Stimulated activated naive CD4-positive, alpha-beta T cell (primary cell): ENCODE measurements at places on chromosomes 12 and 14.

DNA sequence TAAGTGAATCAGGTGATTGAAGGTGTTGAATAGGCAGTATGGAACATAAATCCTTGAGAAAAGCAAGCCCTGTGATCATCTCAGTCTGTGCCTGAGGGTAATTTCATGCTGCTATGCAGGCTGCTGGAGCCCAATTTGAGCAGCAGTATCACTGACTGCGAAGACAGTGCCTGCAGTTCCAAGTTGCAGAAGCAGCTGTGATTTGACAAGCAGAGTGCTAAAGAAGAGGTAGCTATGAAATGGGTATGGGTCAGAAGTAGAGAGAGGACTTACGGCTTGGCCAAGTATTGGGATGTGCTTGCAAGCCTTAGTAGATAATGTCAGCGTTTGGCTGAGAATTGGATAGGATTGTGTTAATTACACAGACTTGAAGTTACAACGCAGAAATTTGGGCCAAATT is 22.5 kb downstream of the PIK3C2G start:
- DNase-seq: no peak

DNA sequence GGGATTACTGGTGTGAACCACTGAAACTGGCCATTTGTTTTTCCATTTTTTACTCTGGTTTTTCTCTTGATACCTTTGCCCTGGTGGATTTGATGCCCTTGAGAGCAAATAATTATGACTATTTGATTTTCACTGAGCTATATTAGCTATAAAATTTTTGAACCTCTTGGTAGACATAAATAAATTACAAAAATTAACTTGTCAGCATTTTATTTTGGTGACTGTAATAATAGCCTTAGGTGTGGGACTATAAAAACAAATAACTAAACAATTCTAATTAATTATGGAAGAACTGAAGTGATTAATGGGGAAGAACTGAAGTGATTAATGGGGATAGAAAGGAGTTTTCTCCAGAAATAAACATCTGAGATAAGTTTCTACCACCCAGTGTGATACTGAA is 62.7 kb downstream of the CAND1 start:
- no peak for DNase-seq

GRCh38 chr12:118371321-118372282 is 1.1 kb downstream of the TAOK3 start:
- no peak for DNase-seq

DNA sequence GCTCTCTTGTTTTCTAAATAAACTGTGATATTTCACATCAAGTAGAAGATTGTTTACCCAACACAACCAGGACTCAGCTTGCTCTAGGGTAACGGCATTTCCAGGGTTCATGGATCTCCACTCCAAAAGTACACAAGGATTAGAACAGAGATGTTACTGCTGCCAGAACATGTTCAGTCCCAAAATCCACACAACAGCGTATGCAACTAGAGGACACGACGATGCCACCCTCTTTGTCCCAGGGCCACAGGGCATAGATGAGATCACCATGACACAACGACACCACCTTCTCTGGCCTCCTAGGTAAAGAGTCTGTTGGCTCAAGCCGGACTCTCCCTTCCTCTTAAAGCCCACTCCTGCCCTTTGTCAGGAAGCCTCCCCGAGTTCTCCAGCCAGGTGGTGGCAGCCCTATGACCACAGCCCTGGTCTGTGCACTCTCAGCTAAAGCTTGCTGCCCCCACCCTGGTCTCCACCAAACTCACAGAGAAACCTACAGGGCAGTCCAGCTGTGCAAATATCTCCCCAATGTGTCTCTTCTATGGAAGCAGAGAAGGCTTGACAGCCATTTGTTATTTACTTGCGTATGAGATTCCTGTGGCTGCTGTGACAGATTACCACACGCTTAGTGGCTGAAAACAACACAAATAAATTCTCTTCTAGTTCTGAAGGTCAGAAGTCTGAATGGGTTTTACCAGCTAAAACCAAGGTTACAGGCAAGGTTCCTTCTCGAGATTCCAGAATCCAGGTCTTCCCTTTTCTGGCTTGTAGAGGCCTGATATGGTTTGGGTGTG is 10.3 kb downstream of the CLMN start:
- no peak for DNase-seq

DNA sequence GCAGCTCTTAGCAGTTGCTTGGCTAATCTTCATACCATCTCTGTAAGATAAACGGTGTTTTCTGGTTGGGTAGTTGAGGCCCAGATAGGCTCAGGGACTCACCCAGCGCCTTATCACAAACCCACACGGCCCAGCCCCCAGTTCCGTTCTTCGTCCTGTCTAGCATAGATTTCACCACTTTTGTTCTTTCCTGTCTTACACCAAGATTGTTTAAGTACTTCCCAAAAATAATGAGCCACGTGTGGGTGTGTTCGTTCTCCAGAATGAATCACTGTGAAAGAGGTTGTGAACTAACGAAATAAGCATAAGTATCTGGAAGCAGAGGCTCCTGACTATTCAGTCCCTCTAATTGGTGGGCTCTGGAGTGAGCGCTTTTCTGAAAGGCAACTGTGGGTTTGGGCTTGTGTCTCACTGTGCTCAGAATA is 21.4 kb downstream of the ACVR1B start:
- peak; percentile 17 for DNase-seq

DNA sequence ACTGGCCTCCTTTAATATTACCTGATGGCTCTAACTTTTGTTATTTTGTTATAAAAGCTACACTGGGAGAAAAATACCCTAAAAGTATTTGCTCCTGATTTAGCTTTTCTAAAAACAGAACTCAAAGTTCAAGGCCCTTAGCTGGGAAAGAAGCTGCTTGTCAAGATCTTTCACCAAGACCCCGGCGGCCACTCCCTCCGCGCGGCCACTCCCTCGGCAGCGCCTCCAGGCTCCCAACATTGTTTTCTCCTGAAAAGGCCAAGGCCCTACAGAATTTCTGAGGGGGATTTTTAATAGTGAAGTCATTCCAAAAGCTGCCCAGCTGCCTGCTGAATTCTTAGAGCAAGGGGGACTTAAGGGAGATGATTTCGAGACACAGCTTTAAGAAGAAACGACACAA is 96.4 kb downstream of the NTN4 start:
- DNase-seq: no peak

DNA sequence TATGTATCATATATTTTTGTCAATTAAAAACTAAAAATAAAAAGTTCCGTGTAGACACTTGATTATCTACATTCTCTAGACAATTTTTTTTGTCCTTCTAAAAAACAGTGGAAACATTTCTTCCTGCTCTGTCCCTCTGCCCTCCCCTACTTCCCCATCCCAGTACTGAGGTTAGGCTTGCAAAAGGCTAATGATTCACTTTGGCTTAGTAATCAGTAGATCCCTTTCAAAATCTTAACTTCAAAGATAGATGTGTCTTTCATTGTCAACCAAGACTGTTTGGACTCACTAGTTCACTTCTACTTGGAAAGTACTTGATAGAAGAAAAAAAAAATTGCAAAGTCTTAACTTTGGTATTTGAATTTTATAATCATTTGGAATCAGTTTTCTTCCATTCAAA is 3.8 kb downstream of the SETD3 start:
- DNase-seq: no peak

GRCh38 chr14:103729496-103730448 is 14.2 kb downstream of the ZFYVE21 start:
- DNase-seq: no peak

DNA sequence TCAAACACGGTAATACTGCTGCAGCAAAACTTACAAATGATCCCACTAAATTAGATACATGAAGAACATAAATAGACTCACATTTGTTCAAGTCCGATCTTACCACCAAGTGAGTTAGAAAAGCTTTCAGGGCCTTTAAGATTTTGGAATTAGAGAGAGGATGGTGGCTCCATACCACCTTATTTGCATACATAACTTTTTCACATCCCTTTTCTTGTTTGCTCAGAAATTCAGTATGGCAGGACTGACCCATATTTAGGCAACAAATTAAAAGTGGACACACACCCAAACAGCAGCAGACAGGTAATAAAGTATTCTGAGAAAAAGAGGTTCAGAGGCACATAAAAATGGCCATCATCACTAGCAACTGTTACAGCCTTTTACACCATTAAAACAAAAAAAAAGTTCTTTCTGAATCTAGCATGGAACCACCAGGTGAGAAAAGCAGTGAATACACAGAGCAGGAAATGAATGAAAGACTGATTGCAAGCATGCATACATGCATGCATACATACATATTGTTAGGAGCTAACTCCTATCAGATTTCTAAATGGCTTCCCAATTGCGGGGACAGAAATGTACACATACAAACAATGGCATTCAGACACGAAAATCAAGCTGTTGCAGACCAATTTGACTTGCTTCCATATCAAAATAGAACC is 23.3 kb downstream of the STXBP6 start:
- no peak for DNase-seq

DNA sequence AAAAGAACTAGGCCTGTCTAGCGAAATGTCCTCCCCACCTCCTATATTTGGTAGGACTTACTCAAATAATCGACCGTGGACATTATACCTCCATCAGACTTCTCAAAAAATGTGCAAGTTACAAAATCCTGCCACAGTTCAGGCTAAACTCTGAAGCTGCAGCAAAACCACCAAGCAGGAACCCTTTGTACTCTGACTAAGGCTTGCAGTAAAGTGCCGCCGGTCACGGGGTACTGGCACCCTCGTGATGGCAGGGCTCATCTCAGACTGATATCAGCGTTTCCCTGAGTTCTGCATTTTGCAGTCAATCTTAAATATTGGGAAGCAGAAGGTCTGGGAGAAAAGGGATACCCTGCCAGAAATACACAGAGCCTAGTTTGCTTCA is 17.1 kb downstream of the SLC11A2 start:
- DNase-seq: peak; percentile 58

- no peak for DNase-seq
Measured at GRCh38 chr12:77800501-77800900, 30.2 kb upstream of the NAV3 start.

DNA sequence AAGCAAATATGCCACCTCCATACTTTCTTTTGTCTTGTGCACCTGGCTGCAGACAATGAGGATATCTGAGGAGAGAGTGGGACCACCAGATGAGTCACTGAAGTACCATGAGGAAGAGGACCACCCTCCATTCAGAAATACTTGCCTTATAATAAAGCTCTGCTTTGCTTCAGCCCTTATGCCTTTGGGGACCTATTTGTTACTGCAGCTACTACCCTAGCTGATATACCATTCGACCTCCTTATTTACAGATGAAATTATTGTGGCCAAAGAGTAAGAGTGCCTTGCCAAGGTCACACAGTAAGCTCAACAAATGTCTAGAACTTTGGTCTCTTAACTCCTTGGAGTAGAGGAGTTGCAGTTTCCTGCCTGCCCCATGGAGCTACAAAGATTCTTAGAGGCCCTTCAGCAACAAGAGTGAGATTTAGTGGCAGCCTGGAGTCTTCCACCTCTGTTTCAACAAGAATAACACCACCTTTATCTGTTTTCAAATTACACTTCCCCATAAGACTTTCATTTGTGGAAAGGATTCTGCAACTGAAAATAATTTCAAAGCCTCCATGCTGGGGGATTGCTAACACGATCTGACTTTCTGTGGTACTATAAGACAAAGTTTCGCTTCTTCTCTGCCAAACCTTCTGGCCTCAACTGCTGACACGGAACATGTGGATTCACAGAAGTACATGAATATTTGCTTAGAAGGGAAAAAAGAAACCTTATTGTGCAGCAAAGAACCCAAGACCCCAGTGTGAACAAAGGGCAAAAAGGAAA is 3.6 kb downstream of the CMKLR1 start:
- no peak for DNase-seq

DNA sequence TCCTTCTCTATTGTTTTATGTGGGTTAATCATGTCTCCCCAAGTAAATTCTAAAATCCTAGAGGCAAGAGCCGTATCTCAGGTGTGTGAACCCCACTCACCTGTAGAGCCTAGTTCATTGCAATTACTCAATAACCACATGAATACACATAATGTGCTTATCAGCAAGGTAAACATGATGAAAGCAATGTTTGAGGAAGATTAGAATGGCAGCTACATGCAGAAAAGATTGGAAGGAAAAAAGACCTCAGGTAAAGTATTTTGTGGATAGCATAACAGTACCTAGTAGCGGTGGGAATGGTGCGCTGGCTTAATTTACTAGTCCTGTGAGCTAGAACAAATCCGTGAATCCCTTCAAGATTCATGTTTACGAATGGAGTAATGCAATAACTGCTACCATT is 5.3 kb upstream of the KRAS start:
- DNase-seq: no peak

- DNase-seq: no peak
Measured at GRCh38 chr14:63910583-63911363, 58.0 kb downstream of the SYNE2 start.
